Femur (tissue), 1 donor: ENCODE measurements at places on chromosomes 1 and 21.

DNA sequence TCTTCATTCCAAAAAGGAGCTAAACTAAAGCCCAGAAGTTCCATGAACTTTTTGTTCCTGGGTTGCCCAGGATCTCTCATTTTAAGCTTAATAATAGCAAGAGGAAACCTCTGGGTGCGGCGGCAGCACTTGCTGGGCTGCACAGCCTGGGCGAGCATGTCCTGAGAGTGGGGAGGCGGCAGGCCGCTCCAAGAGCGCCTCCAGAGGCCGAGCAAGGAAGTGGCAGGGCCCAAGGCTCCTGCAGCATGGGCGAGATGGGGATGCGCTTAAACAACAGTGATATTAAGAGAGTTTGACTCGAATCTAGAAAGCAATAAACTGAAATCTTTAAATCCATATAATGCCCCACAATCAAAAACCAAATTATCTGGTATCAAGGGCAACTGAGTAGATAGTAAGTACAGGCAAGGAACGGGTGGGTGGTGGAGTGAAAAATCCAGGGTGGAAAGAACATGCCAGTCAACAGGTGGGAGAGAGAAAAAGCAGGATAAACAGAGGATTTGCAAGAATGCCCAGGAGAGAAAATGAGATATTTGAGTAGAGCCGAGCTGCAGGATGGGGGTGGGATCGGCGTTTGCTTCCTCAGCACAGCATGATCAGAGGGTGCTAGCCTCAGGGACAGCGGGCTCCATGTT lies 14.1 kb upstream of the TNR start:
- peak; percentile 36 for DNase-seq

- no peak for DNase-seq
Observed at GRCh38 chr1:160326418-160326817, 16.6 kb downstream of the COPA start.

DNA sequence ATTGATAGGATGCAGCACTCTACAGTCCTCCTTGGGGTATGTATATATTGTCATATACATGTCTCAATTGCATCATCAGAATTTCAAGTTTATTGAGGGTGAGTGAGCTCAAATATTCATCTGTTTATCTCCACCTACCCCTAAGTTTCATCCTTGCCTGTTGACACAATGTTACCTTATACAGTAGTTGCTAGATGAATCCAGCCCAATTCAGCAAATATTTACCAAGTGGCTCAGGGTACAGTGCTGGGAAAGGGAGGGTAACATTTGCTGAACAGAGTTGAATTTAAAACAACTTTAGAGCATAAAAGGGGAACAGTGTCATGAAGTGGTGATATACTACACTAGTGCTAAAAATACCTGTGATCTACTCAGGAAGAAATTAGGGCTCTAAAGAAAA lies 14.4 kb downstream of the ELAVL4 start:
- DNase-seq: no peak

GRCh38 chr1:227125929-227126545 lies 185.9 kb downstream of the COQ8A start:
- DNase-seq: no peak

- DNase-seq: no peak
Observed at GRCh38 chr1:98441281-98441680, 220.2 kb upstream of the SNX7 start.

GRCh38 chr1:220824031-220824989 lies 37.6 kb downstream of the MTARC1 start:
- DNase-seq: no peak

GRCh38 chr1:240946926-240947325 lies 335.0 kb upstream of the GREM2 start:
- peak; percentile 24 for DNase-seq

DNA sequence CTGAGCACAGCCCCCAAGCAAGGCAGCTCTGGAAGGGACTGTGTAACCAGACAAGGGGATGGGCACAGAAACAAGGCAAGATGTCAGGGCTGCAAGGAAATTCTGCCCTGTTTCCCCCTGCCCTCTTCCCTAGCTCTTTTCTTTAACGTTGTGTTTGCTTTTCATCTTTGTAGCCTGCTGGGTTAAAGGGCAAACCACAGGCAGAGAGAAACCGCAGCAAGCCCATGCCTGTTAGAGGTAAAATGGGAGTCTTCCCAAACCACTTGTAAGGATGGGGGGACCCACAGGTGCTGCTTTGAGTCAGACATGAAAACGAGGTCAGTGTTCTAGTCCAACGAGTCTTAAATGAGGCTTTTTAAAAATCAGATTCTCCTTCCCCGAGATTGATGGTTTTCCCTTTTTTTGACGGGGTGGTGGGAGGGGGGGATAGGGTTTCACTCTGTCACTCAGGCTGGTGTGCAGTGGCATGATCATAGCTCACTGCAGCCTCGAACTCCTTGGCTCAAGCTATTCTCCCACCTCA lies 13.3 kb downstream of the TGFBR3 start:
- no peak for DNase-seq

GRCh38 chr1:228204958-228205357 lies 2.9 kb upstream of the OBSCN start:
- no peak for DNase-seq

- no peak for DNase-seq
Observed at GRCh38 chr1:4452701-4453100, 201.7 kb upstream of the AJAP1 start.

DNA sequence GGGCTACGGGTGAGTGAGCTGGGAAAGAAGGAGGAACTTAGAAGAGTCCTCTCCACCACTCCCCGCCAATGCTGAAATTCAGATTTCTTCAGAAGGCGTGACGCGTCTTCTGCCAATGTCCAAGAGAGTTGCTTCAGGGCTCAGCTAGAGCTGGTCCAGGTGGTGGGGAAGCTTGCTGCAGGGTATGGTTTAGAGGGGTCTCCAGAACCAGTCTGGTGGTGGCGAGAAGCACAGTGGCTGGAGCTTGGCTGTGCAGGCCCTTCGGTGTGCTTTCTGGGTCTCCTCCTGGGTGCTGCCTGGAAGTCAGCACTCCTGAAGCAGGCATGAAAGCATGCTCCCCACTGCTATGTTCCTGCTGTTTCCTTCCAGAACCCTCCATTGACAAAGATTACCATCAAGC lies 387.2 kb downstream of the PTPRU start:
- no peak for DNase-seq

DNA sequence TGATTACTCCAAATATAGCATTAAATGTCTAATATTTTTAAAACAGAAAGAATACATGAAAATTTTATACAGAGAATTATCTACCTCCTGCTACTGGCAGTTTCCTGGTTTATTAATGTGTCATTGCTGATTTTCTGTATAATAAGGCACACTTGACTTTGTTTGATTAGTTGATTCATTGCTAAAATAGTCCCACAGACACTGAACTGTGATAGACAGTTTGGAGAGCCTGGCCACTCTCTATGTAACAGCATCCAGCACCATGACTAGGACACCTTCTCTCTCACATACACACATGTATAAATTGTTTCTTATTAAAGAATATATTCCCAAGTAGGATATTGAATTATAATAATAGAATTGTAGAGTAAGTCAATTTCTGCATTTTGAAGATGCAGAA lies 368.5 kb upstream of the SNX7 start:
- no peak for DNase-seq

- DNase-seq: peak; percentile 61
Observed at GRCh38 chr1:161199506-161200139, 769 bp upstream of the ADAMTS4 start.

DNA sequence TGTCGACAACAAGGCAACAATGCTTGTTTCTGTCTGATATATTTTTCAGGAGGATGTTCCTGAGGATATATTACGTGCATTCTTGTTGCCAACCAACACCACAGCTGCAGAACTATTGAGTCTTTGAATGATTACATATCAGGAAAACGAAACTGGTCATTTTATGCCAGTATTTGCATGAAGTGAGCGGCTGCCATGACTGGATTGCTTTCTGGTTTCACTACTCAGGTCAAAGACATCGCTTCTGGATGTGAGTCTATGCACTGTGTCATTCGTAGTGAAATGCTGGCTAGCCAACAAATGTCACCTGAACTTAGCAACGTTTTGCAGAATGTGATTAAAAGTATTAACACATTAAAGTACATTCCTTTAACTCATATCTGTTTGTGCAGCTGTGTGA lies 35.8 kb upstream of the OLFM3 start:
- DNase-seq: no peak

DNA sequence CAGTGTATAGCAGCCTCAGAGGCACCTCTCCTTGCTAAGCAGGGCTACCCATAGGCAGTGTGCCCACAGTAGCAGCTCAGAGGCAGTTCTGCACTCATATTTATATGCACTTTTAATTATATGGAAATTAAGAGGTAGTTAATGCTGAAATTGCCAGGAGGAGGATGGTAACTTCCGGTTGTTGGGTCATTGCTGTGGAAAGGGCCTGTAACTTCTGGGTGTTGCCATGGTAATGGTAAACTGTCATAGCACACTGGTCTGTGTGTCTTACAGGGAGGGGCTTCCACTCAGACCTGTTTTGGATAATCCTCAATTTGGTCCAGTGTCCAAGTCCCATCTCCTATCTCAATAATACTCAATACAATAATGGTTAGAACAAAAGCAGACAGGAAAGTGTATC lies 7.6 kb downstream of the CFH start:
- DNase-seq: no peak

DNA sequence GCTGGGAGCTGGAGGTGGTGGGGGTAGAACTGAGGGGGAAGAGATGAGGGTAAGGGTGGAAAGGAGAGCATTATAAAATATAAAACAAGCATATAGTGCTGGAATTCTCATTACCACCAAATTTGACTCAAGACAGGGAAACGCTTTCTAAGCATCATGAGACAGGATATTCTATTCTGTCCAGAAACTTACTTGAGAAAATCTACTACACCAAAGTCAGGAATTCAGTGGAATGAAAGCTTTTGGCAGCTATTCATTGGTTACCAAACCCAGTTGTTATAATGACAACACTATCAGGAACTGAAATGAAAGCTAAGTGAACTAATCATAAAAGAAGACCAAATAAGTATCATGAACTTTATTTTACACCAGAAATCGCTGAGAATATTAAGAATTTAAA lies 14.5 kb downstream of the AIDA start:
- DNase-seq: no peak

- no peak for DNase-seq
Observed at GRCh38 chr1:155016231-155016831, 13.7 kb downstream of the ZBTB7B start.

- no peak for DNase-seq
Observed at GRCh38 chr1:46399307-46399706, 5.2 kb downstream of the FAAH start.

DNA sequence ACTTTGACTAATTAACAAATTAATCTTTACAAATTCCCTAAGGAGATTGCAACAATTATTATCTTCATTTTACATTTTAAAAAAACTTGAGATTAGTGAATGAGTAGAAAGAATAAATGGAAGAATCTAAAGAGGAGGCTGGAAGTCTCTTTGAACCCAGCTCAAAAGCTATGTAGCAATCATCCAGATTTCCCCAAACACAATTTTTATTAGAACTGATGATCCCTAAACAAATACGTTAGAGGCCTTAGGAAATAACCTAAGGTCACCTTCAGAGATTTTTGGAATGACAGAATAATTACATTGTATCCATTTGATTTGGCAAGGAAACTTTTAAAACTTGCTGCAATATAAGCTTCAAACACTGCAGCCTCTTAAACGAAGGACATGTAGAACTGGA lies 242.4 kb upstream of the LYPLAL1 start:
- no peak for DNase-seq

DNA sequence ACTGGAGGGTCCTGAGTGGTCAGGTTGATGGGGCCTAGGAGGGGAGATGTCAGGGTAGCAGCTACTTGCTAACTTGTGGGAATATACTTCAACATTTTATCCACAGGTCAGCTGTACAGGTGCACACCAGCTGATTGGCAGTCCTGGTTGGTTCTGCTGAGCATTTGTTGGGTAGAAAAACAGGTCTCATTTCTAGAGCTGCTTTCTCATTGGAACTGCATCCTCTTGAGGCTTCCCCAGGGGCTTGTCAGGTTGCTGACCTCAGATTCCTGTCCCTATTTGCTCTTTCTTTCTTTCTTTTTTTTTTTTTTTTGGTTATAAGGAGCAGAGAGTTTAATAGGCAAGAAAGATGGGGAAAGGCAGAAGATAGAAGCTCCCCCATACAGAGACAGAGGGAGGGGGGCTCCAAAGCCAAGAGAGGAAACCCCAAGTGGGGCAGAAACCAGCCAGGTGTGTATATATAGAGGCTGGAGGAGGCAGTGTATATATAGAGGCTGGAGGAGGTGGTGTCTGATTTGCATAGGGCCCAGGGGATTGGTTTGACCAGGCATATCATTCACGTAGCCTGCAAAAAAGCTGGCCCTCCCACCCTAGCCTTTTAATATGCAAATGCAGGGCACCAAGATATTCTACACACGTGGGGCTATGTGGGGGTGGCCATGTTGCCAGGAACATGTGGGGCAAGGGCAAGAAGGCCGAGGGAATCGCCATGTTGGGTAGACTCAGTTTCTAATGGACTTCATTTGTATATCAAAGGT lies 57.3 kb upstream of the STUM start:
- DNase-seq: no peak

GRCh38 chr1:66944330-66945274 lies 19.8 kb downstream of the MIER1 start:
- DNase-seq: no peak

DNA sequence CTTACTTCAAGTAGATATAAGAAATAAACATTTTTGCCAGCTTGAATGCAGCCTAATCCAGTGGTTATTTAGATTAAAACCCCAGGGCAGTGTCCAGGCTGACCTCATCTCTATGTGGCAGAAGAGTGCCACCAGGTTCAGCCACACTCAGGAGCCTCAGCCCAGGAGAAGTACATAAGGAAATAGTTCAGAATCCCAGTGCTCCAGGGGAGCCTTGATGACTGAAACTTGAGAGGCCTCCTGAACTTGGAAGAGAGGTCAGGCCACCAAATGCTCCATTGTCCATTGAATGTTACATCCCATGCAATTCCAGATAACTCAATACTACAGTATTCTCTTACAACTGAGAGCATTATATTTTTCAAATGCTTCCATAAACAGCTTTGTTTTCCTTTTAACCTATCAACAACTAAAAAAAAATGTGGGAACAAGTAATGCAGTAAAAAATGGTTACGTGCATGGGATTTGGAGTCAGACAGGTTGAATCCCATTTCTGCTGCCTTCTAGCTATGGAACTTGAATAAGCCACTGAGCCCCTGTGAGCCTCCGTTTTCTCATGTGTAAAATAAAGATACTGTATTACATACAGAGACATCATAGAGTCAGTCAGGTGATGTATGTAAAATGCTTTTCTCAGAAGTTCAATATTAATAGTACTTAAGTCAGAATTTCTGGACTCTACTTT lies 248.0 kb downstream of the PLPP3 start:
- DNase-seq: no peak
